CD4-positive, alpha-beta T cell treated with Interleukin-17A for 1 hour (primary cell): ENCODE measurements at places on chromosomes 7 and 10.

DNA sequence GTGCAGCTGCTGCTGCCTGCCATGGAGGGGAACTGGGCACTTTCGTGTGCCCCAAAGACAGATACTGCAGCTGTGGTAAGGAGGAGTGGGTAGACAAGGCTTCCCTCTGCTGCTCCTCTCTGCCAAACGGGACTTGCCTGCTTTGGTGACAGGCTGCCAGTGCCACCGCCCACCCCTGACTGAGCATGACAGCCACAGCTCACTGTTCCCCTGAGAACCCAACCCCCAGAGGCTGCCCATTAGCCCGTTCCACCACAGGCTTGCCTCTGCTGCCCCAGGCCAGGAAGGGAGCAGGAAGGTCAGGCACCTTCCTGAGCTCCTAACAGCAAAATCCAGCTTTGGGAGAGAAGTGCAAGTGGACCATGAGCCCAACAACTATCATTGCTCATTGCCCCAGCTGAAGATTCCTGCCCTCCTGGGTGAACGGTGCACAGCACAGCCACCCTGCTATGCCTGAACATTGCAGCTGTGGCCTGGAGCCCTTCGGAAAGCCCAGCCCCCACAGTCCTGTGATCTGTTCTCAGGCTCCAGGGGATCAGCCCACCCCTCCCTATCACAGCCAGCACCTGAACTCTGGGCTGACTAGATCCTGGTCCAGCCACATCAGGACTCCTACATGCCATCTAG, 58.7 kb upstream of the ANTXRL start:
- no peak for DNase-seq

- no peak for DNase-seq
These were observed 20.8 kb upstream of the RAB18 start for GRCh38 chr10:27482984-27483956.

GRCh38 chr7:36796850-36797536, 72.7 kb upstream of the AOAH start:
- DNase-seq = no peak

DNA sequence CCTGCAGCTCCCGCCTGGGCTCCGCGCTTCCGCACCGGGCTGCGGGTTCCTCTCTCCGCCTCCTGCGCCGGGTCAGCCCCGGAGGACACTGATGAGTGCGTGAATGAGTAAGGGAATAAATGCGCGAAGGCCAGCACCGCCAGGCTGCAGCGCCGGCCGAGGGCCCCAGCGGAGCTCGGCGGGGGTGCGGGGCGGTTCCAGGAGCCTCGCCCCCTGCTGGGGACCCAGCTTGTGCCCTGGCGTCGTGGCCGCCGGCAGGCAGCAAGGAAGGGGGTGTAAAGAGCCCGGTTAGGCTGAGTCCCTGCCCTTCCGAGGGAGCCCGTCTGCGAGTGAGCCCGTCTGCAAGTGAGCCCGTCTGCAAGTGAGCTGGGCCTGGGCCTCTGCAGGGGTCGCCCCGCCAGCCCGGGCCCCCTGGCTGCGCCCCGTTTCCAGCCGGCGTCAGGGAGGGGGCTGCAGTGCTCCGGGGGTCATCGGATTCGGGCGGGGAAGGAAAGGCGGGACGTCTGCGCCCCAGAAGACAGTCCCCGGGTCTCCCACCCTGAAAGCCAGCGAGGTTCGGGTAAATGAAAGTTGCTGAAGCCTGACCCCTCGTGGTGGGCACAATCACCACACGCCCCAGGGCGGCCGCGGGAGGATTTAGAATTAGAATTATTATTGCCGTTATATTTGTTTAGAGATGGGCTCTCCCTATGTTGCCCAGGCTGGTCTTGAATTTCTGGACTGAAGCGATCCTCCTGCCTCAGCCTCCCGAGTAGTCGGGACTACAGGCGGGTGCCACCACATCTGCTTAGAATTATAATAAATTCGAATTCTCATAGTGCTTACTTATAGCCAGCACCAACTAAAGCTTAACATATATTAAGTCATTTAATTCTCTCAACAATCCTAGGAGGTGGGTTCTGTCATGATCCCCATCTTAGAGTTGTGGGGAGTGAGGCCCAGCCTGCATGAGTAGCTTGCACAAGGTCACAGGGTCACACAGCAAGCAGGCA, 8.6 kb upstream of the CRYGN start:
- peak; percentile 82 for DNase-seq

DNA sequence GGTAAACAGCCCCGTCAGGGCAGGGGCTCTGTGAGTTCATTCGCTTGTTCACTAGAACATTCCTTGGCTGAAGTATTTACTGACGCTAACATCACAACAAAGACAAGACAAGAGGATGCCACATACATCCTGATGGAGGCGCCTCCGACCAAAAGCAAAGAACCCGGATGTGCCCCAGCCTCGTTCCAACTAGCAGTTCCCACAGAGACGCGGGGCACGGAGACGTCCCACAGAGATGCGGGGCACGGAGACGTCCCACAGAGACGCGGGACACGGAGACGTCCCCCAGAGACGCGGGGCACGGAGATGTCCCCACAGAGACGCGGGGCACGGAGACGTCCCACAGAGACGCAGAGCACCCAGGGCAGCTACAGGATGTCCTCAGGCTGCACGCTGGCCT, 35.4 kb upstream of the CFAP46 start:
- DNase-seq = no peak

GRCh38 chr7:114765331-114766040, 156.4 kb upstream of the MDFIC start:
- no peak for DNase-seq

GRCh38 chr10:14146501-14146900, 184.2 kb downstream of the FRMD4A start:
- no peak for DNase-seq

DNA sequence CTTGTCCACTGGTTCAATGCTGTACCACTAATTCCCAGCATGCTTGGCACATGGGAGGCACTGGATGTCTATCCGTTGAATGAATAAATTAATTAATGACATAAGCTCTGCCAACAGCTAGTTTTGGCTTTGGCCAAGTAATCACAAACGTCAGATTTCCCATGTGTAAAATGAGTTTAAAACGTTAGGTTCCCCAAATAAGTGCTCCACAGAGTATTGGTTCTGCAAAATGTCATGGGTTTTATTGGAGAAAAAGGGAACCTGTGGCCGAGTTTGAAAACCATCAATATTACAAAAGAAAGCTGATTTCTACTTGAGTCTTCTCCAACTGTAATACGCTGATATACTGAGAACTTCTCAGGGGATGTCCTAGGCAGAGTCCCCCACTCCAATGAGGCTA, 23.2 kb downstream of the ELMO1 start:
- DNase-seq = no peak

DNA sequence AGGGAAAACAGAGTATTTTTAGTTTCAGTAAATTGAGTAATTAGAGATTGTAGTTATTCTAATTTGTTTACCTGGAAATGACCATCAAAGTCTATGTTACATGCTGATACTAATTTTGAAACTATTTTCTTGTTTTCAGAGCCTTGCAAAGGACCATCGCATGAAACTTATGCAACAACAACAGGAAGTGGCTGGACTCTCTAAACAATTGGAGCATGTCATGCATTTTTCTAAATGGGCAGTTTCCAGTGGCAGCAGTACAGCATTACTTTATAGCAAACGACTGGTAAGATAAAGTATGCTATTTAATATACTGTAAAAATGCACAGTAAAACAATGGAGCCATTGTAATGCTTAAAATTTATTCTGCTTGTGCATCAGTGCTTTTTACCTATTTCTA, 78.5 kb downstream of the TRIM24 start:
- no peak for DNase-seq

DNA sequence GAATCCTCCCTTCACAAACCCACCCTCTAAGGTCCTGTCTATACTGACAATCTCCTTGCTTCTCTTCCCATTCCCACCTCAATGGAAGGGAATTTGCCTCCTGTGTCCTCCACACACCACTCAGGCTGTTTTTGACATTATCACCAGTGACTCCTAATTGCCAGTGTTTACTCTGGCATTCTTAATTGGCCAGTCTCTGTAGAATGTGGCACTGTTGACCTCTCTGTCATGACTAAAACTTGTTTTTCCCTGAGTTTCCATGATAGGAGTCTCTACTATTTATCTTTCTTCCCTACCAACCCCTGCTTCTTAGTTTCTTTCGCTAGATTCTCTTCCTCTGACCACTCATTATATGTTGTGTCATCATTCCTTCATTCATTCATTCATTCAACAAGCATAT, 12.1 kb downstream of the SLC16A12 start:
- no peak for DNase-seq

GRCh38 chr10:122244001-122244975, 26.8 kb upstream of the BTBD16 start:
- no peak for DNase-seq

- no peak for DNase-seq
These were observed 48.3 kb downstream of the ABLIM1 start for GRCh38 chr10:114609518-114610426.

GRCh38 chr7:119177863-119178262, 953.4 kb downstream of the ANKRD7 start:
- DNase-seq = no peak

- DNase-seq = no peak
These were observed 100.1 kb upstream of the UNC5B start for GRCh38 chr10:71112138-71112785.

DNA sequence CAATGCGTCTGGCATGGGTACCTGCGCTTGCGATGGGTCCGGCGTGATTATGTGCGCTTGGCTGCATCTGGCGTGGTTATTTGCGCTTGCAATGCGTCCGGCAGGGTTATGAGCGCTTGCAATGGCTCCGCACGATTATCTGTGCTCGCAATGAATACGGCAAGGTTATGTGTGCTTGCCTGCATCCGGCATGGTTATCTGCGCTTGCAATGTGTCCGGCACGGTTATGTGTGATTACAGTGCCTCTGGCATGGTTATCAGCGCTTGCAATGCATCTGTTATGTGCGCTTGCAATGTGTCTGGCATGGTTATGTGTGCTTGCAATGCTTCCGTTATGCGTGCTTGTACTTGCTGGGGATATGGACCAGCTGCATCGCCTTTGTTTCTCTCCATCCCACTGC, 37.7 kb downstream of the RBAK start:
- DNase-seq = no peak
